Natural killer cell (primary cell): ENCODE measurements at places on chromosomes 1 and 21. TPM values are rescaled to one million over a fixed set of nuclear protein-coding genes. Genes with fewer than 3 reads are reported as not detected.

GRCh38 chr1:56212143-56212542 lies 367.2 kb downstream of the PLPP3 start:
- no peaks in the 10 kb centered on the region for H3K36me3 ChIP-seq
- no peak for DNase-seq
- no peak overlapping the region for H3K27ac ChIP-seq
- H3K4me1 ChIP-seq = no peaks in the 10 kb centered on the region
- no peaks in the 10 kb centered on the region for H3K27me3 ChIP-seq
- no peak overlapping the region for H3K4me3 ChIP-seq

GRCh38 chr1:215761446-215761845 lies 194.3 kb downstream of the KCTD3 start:
- H3K4me1 ChIP-seq = no peaks in the 10 kb centered on the region
- no peaks in the 10 kb centered on the region for H3K27me3 ChIP-seq
- no peaks in the 10 kb centered on the region for H3K36me3 ChIP-seq
- no peak overlapping the region for H3K27ac ChIP-seq

- H3K4me3 ChIP-seq = no peak overlapping the region
- H3K27ac ChIP-seq = no peak overlapping the region
- no peaks in the 10 kb centered on the region for H3K27me3 ChIP-seq
- H3K4me1 ChIP-seq = no peaks in the 10 kb centered on the region
- no peak for DNase-seq
These were observed 86.2 kb upstream of the HP1BP3 start for GRCh38 chr1:20873311-20873710.

DNA sequence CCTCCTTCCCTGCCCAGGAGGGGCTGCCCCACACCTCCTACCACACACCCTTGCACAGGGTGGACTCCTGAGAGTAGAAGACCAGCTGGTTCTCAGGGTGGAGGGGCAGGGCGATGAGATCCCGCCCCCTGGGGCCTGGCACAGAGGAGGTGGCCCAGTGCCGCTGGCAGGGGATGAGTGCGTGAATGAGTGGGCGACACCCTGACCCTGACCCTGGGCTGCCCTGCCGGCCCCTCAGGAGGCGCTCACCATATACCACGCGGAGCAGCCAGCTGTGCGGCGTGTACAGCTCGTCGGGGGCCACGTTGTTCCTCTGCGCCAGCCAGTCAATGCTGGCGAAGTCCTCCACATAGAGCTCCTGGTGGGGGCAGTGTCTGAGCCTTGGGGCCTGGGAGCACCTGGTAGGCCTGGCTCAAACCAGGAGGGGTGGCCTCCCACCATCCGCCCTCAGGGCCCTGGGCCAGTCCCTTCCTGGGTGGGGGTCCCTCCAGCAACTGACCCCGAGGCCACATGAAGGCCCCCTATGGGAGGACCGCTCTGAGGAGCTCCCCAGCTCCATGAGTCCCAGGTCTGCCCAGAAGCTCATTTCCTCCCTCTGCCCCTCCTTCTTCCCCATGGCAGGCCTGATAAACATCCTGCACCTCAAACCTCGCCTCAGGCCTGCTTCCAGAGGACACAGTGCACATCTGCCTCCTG lies 13.0 kb downstream of the LSS start:
- no peak overlapping the region for H3K27ac ChIP-seq
- no peaks in the 10 kb centered on the region for H3K27me3 ChIP-seq
- no peak for DNase-seq
- H3K36me3 ChIP-seq = peaks cover 1% of the 10 kb centered on the region

GRCh38 chr1:188386161-188386560 lies 1557.4 kb downstream of the PLA2G4A start:
- no peak overlapping the region for H3K27ac ChIP-seq
- no peaks in the 10 kb centered on the region for H3K36me3 ChIP-seq
- no peak for DNase-seq
- H3K4me1 ChIP-seq = no peaks in the 10 kb centered on the region
- H3K4me3 ChIP-seq = no peak overlapping the region

DNA sequence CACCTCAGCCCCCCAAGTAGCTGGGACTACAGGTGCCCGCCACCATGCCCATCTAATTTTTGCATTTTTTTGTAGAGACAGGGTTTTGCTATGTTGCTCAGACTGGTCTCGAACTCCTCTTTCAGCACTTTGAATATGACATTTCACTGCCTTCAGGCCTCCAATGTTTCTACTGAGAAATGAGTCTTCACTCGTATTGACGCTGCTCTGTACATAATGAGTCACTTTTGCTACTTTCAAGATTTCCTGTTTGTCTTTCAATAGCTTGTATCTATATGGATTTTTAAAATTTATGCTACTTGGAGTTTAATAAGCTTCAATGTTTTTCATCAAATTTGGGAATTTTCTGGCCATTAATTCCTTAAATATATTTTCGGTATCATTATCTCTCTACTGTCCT lies 64.7 kb downstream of the GORAB start:
- H3K27me3 ChIP-seq = no peaks in the 10 kb centered on the region
- H3K4me1 ChIP-seq = no peaks in the 10 kb centered on the region
- no peak overlapping the region for H3K27ac ChIP-seq

DNA sequence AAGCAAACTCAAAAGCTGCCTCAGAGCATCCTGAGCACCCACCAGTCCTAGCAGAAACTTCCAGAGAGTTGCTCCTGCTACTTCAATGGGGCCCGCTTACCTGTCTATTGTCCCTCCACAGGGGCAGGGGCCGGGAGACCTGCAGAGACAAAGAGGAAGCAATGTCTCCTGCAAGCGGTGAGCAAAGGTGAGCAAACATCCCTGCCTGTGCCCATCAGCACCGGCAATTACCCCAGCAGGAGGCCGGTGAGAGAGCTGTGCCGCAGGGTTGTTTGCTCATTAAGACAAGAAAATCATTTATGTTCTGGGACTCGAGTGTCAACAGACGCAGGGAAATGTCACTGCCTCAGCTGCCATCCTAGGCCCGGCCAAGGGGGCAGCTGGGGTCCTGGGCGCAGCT lies 53.8 kb upstream of the TARDBP start:
- no peak overlapping the region for H3K4me3 ChIP-seq
- no peaks in the 10 kb centered on the region for H3K36me3 ChIP-seq
- no peak for DNase-seq
- peaks cover 3% of the 10 kb centered on the region for H3K27me3 ChIP-seq
- peaks cover 9% of the 10 kb centered on the region for H3K4me1 ChIP-seq

Gene TRAPPC3
- 28.0 TPM for total RNA-seq

DNA sequence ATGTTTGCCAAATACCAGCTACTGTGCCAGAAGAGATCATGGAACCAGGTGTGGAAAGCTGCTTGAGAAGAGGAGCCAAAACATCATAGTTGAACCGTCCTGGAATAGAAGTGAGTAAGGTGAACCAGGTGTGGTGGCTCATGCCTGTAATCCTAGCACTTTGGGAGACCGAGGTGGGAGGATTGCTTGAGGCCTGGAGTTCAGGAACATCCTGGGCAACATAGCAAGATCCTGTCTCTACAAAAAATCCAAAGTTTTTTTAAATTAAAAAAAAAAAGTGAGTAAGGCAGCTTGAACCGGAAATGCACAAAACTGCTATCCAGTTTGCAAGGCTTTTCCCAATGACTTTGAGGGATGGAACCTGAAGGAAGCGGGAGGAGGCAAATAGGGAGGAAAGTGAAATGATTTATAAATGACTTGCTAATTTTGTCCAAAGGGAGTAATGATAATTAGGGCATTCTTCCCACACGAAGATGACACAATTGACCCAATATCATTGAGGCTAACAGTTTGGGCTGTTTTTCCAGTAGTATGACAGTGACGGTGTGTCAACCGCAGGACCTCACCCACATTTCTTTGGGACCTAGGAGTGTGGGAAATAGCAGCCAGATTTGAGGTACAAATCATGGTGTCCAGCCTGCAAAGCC lies 1.5 kb upstream of the CNN3 start:
- H3K27me3 ChIP-seq = peaks cover 14% of the 10 kb centered on the region
- H3K4me3 ChIP-seq = no peak overlapping the region
- no peak overlapping the region for H3K27ac ChIP-seq
- DNase-seq = no peak
- no peaks in the 10 kb centered on the region for H3K36me3 ChIP-seq

GRCh38 chr1:159163614-159164228 lies 7.7 kb upstream of the CADM3 start:
- H3K4me1 ChIP-seq = no peaks in the 10 kb centered on the region
- DNase-seq = no peak
- H3K4me3 ChIP-seq = no peak overlapping the region
- no peaks in the 10 kb centered on the region for H3K36me3 ChIP-seq

DNA sequence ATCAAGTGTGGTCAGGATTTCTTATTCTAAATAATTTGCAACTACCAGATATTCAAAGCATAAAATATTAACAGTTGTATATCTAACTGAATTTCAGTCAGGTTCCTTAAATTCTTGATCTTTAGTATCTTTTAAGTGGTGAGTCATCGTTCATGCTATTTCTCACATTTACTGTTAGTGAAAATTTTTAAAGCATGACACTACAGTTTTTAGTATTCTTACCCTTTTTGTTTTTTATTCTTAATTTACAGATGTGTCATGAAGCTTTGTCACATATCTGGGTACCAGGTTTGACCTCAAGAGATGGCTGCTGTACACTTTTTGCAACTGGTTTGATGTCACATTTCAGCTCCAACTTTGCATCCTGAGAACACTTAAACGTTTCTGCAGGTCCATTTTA lies 12.7 kb downstream of the AKIRIN1 start:
- H3K27me3 ChIP-seq = no peaks in the 10 kb centered on the region
- H3K36me3 ChIP-seq = peaks cover 80% of the 10 kb centered on the region
- no peak for DNase-seq
- H3K4me1 ChIP-seq = no peaks in the 10 kb centered on the region
- H3K4me3 ChIP-seq = no peak overlapping the region
- no peak overlapping the region for H3K27ac ChIP-seq

DNA sequence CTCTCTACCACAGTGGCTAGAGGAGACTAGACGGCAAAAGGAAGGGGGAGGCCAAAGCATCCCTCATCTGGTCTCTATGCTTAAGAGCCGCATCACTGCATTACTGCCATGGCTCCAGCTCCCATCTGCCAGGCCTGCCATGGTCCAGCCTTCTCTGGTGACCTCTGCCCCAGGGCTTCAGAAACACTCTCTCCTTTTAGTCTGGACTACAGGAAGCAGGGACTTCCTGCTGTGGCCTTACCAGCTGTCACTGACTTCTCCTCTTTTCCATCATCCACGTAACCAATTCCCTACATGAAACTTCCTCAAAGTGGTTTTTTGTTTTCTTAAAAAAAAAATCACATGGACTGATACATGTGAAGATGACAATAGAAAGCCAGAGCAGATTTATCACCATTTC lies 323.1 kb upstream of the NFIA start:
- no peak overlapping the region for H3K27ac ChIP-seq
- H3K4me3 ChIP-seq = no peak overlapping the region
- H3K4me1 ChIP-seq = no peaks in the 10 kb centered on the region

Gene CCDC27
- not detected for total RNA-seq

DNA sequence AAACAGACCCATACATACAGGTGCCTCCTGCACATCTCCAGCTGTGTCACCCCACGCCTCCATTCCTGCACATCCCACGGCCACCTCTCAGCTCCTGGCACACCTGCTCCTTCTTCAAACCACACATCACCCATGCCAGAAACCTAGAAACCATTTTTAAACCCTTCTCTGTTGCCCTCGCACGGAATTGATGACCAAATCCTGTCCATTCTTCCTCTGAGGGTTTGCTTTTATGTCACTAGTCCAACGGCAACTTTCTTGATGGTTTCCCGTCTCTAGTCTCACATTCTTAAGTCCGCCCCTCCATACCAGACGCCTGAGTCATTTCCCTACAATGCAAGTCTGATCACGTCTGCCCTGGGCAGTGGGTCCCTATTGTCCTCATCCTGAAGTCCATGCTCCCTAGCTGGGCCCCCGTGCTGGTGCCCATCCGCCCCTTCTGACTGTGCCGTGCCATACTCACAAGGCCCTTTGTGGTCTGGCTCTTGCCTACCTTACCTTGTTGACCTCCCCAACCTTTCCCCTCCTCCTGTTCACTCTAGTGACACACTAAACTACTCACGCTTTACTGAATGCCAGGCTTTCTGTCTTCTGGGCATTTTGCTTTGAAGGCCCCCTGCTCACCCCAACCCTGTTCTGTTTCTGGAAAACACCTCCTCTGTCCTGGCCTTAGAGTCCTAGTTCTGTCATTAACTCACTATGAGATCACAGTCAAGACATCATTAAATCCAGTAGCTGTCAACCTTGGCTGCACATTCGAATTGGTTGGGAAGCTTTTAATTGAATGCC lies 17.6 kb downstream of the SLC2A1 start:
- peaks cover 45% of the 10 kb centered on the region for H3K36me3 ChIP-seq
- H3K27me3 ChIP-seq = no peaks in the 10 kb centered on the region
- no peak for DNase-seq
- H3K27ac ChIP-seq = no peak overlapping the region
- peaks cover 97% of the 10 kb centered on the region for H3K4me1 ChIP-seq

GRCh38 chr1:28296401-28297261 lies 32.2 kb upstream of the MED18 start:
- H3K4me3 ChIP-seq = no peak overlapping the region
- H3K36me3 ChIP-seq = no peaks in the 10 kb centered on the region
- no peak for DNase-seq

Gene OXCT2
- total RNA-seq = 0.42 TPM

Gene GPR157
- 1.2 TPM for total RNA-seq

DNA sequence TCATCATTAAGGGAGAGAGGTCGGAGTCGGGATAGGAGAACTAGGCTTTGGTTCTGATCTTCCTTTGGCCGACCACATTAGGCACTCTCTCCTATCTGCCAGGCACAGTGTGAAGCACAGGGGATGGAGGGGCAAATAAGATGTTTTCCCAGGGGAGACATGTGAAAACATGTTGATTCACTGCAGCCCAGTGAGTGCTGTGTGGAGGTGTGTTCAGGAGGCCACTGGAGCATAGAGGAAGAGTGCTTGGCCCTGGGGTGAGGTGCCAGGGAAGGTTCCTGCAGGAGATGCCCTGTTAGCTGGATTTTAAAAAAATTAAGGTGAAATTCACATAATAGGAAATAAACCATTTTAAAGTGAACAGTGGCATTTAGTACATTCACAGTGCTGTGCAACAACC lies 3.7 kb downstream of the VANGL2 start:
- H3K4me1 ChIP-seq = peaks cover 15% of the 10 kb centered on the region
- H3K27me3 ChIP-seq = peaks cover 19% of the 10 kb centered on the region
- DNase-seq = no peak
- H3K4me3 ChIP-seq = no peak overlapping the region
- H3K27ac ChIP-seq = no peak overlapping the region

Gene AMY1C
- not detected for total RNA-seq

- no peak for DNase-seq
- no peaks in the 10 kb centered on the region for H3K4me1 ChIP-seq
- H3K4me3 ChIP-seq = no peak overlapping the region
- H3K27me3 ChIP-seq = no peaks in the 10 kb centered on the region
- H3K36me3 ChIP-seq = no peaks in the 10 kb centered on the region
- H3K27ac ChIP-seq = no peak overlapping the region
These were observed 76.4 kb downstream of the ST3GAL3 start for GRCh38 chr1:43783671-43784205.
